ENCODE measurements at places on chromosomes 16 and 17.

- no peak for DNase-seq
Observed at GRCh38 chr16:78813661-78814311, 714.3 kb downstream of the WWOX start.

- peak; percentile 14 for DNase-seq
Observed at GRCh38 chr16:86029131-86029741, 130.3 kb downstream of the IRF8 start.

DNA sequence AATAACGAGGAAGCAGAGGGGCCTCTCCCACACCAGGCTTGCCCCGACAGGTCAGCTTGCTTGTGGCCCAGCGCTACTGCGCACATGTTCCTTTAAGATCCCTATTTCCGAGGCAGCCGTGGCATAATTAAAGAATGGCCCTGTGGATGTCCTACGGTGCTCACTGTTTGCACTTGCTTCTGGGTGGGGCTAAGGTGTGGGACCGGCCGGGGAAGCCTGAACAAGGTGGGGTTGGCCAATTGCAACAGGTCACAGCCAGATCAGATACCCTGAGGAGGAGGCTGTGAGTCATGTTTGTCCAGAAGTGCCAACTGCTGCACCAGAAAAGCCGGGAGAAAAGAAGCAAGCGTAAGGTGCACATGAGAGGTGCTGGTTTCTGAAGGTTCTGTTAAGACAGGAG is 158.5 kb upstream of the CACNG5 start:
- no peak for DNase-seq

DNA sequence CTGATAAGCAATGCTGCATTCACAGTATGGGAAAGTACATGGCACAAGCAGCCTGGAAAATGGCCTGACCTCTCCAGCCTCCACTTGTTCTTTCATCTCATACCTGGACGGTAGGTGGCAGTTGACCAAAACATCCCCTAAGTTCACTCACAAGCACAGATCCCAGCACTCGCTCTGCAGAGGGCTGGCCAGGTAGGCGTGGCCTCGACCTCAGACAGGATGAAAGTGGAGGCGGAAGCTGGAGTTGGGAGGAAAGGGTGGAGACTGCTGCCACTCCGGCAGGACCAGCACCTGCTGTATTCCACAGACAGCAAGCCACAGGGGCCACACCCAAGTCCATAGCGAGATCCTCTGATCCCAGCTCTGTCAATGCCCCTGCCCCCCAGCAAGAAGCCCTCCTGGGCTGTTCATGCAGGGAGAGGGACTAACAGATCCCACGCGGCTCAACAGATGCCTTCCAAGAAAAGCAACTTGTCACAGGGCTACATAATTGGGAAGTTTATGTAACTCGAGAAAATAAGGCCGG is 31.3 kb downstream of the ZCCHC14 start:
- DNase-seq, result no peak

DNA sequence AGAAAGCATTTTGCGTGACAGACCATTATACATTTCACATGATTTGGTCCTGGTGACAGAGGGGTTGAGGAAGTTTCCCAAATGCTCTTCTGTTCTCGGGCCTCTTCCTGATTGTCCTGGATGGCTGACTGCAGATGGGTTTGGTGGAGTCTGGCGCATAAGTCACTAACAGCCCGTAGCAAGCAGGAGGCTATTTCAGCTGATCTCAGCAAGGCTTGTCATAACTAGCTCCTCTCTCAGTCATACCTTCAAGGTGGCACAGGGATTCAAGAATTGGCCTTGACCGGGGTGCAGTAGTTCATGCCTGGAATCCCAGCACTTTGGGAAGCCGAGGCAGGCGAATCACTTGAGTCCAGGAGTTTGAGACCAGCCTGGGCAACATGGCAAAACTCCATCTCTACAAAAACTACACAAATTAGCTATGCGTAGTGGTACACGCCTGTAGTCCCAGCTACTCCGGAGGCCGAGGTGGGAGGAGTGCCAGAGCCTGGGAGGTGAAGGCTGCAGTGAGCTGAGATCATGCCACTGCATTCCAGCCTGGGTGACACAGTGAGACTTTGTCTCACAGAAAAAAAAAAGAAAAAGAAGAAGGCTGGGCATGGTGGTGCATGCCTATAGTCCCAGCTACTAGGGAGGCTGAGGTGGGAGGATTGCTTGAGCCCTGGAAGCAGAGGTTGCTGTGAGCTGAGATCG is 68.9 kb upstream of the HAS3 start:
- DNase-seq, result no peak

- no peak for DNase-seq
Observed at GRCh38 chr16:49055824-49056545, 225.7 kb downstream of the CBLN1 start.

DNA sequence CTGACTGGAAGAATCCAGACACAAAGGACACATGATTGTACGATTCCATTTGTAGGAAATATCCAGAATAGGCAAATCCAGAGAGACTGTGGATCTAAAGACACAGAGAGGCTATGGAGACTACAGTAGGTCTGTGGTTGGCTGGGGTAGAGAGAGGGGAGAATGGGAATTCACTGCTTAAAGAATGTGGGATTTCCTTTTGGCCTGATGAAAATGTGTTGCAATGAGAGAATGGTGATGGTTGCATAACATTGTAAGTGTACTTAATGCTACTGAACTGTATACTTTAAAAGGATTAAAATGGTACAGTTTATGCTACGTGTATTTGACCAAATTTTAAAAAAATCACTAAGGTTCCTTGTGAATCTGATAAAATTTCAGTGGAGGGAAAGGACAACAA is 62.1 kb downstream of the GPRC5B start:
- no peak for DNase-seq

- no peak for DNase-seq
Observed at GRCh38 chr17:27390540-27390939, 65.7 kb upstream of the KSR1 start.

- DNase-seq, result no peak
Observed at GRCh38 chr17:51036084-51036483, 84.6 kb downstream of the SPAG9 start.

GRCh38 chr17:37123941-37124820 is 175.4 kb downstream of the AATF start:
- no peak for DNase-seq

- DNase-seq, result no peak
Observed at GRCh38 chr16:87926246-87927194, 9.8 kb downstream of the CA5A start.

- DNase-seq, result peak; percentile 73
Observed at GRCh38 chr16:30526137-30526822, at the start of gene ZNF768. Gene ZNF768 (minus strand): TSS chr16:30526566. CDS start chr16:30526413, 153 bp downstream.

GRCh38 chr16:84658690-84659089 is 10.4 kb downstream of the KLHL36 start:
- DNase-seq, result no peak

GRCh38 chr16:10070591-10070990 is 111.6 kb downstream of the GRIN2A start:
- no peak for DNase-seq

DNA sequence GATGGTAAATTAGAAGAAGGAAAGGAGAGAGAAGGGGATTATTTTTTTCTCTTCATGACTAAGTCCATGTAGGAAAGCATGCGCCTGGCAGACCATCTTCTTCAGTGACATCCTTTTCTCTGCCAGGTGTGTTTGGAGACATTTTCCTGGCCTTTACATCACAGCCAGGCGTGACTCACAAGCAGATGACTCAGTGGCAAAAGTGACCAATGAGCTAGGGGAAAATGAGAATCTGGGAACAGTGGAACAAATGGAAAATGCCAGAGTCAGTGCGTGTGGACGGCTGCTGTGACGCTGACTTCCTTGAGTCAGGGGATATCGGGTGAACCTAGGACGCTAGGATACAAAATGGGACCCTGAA is 9.4 kb downstream of the KIAA0513 start:
- DNase-seq, result no peak
